Spleen (tissue), 13 donors: ENCODE measurements at places on chromosomes 16 and 17.
A peak's percentile ranks its signal among the peaks of the same experiment; 100 is the strongest.

DNA sequence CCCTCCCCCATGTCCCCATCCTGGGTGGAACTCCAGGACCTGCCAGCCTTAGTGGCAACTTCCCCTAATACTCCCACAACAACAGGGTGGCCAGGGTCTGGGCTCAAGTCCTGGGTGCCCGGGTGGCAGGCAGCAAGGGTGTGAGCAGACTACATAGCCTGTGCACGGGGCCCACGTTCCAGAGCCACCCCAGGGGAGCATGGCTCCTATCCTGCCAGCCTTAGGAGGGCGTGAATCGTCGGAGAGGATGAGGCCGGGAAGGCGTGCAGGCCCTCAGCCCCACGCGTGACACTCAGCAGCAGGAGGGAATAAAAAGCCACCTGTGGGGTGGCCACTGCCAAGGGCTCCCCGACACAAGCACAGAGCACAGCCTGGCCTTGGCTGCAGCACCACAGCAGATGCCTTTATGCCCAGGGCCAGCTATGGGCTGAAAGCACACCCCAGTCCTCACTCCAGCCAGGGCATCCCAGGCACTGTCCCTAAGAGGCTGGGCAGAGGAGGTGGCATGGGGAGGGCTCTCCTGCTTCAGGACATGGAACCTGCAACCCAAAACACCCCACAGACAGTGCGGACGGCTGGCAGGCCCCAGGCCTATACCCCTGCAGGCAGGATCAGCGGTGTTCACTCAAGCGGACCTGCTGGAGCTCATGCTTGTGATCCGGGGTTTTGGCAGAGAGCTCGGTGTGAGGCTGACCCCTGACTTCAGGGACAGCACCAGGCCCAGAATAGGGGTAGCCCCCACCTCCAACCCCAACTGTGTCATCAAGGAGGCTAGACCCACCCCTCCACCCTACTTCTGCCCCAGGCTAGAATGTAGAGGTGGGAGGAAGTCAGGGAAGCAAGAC is 2.7 kb downstream of the BCAR1 start:
- DNase-seq: no peak

DNA sequence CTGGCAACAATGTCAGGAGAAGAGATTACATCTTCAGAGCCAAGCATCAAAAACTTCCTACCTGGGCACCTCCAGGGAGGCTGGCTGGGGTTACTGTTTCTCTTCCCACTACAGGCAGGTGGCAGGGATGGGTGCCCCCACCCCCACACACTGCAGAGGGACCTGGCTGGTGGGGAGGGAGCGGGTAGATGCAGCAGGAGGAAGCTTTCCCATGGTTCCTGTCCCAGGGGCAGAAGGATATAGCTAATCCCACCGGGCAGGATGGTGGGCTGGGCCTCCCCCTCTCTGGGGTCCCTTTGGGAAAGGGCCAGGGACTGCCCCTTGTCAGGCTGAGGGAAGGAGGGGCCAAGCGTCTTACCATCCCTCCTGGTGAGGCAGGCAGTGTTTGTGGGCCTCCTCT is 16.7 kb upstream of the MTMR4 start:
- no peak for DNase-seq

DNA sequence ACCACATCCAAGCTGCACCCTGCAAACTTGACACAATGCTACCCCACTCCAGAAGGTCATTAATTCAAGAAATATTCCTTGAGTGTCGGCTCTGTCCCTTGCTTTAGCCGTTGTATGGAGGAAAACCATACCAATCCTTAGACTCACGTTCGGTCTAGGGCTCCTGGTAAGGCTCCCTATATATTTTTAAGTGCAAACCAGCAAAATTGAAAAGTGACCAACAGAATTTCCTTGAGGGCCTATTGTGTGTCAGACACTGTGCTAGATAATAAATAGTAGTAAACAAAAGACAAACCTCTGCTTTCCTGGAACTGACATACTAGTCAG is 390 bp upstream of the BBS2 start:
- DNase-seq: no peak

DNA sequence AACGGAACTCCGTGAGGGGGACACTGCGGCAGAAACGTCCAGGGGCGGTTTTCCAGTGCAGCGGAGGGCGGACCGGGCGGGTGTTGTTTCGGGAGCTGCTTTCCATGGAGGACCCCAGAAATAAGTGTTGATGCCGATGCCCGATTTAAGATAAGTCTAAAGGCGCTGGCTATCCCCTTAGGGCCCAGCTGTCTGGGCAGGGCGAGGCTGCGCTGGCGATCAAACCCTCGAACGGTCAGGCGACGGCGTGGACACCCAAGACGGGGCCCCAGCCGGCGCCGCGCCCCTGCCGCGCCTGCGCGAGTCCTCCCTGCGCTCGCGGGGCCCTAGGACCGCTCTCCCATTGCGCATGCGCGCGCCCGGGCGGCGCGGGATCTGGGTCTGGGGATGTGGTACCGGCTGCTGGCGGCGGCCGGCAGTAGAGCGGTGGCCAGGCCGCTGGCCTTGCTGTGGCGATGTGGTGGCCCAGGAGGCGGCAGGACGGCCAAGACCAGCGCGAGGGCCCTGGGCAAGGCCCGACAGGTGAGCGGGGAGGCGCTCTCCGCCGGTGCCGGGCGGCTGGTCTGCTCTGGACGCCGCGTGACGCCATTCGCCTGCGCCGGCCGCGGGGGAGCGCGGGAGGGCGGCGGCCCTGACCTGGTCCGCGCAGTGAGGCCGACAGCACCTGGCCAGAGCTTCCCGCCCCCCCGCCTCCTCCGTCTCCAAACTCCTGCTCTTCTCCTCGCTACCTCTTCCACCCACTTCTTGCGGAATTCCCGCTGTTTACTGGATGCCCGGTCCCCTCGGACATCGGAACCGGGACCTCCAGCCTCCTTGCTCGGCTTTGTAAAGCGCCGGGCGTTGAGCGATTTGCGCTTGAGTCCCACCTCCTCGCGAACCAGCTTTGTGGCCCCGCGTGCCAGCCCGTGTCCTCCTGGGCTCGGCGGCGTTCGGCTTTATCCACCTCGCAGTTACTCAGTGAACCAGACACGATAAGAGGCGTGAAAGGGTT is 24.0 kb downstream of the DEF8 start:
- peak; percentile 99 for DNase-seq

- no peak for DNase-seq
These were observed 10.6 kb upstream of the IL17C start for GRCh38 chr16:88627531-88628411.

DNA sequence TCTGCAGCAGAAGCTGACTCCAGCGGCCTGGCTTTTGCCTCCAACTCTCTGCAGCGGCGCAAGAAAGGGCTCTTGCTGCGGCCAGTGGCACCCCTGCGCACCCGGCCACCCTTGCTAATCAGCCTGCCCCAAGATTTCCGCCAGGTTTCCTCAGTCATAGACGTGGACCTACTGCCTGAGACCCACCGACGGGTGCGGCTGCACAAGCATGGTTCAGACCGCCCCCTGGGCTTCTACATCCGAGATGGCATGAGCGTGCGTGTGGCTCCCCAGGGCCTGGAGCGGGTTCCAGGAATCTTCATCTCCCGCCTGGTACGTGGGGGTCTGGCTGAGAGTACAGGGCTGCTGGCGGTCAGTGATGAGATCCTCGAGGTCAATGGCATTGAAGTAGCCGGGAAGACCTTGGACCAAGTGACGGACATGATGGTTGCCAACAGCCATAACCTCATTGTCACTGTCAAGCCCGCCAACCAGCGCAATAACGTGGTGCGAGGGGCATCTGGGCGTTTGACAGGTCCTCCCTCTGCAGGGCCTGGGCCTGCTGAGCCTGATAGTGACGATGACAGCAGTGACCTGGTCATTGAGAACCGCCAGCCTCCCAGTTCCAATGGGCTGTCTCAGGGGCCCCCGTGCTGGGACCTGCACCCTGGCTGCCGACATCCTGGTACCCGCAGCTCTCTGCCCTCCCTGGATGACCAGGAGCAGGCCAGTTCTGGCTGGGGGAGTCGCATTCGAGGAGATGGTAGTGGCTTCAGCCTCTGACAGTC is 1.3 kb downstream of the PARD6A start:
- DNase-seq: peak; percentile 84

DNA sequence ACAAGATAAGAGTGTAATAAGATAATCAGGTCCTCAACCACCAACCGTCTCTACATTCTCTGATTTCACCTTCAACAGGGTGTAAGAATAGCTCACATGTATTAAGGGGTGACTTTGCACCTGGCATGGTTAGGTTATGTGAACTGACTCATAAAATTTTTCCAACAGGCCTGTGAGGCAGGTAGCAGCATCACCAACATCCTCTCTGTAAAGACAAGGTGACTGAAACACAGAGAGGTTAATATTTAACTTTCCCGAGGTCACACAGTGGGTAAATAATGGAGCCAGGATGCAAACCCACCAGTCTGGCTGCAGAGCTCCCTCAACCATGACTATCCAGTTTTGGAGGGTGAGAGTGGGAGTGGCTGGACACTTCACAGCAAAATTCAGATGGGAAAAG is 317.2 kb downstream of the C16orf95 start:
- no peak for DNase-seq

DNA sequence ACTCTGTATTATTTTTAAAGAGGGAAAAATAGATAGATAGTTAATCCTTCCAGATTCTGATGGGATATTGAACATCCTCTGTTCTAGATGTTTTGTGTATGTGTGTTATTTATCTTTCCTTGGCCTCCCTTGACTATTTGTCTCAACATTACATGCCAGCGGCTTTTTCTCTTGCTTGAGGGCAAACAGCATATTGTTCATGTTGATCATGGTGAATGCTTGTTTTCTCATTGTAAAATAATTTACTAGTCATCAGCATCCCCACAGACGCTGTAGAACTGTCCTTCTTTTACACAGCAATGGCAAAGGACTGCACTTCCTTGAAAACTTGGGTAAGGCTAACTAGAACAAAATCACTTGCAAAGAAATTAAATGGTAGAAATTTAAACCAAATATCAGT is 1376.4 kb upstream of the GOT2 start:
- no peak for DNase-seq

- no peak for DNase-seq
These were observed 51.8 kb downstream of the LYRM1 start for GRCh38 chr16:20952139-20952920.

- DNase-seq: peak; percentile 94
These were observed at the start of gene TMC8 for GRCh38 chr17:78130437-78131101. TMC8 (plus strand) TSS chr17:78130771; CDS start chr17:78131589, 818 bp downstream.

DNA sequence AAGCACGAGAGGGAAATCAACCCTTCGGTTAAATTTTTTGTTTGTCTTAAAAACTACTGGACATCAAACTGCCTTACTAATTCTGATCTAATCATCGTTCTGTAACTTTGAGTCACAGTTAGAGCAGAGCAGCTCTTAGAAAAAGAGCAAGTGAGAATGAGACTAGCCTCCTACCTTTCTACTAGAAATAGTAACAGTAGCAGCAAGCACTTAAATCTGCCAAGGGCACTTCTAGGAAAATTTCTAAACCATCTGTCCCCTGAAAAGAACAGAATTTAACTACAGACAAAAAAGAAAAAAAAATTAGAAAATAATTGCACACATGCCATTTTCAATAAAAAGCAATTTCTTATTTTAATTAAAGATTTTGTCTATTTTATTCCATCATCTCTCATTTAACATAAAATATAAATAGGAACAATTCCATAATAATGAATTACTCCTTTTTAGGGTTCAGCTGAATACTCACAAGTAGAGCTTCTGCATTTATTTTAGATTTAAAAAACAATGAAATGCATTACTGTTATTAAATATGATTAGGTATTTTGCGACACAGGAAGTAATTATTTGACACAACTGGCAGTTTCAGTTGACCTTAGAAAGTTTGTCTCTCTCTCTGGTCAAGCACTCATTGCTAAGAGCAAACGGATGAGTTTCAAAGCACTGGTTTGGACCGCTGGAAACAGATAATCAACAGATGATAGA is 250.8 kb upstream of the SOX9 start:
- no peak for DNase-seq

GRCh38 chr17:45577571-45578279 is 87.2 kb upstream of the PLEKHM1 start:
- DNase-seq: no peak

GRCh38 chr16:85010446-85010930 is 847 bp downstream of the ZDHHC7 start:
- no peak for DNase-seq

- no peak for DNase-seq
These were observed 1.7 kb upstream of the DBNDD1 start for GRCh38 chr16:90020838-90021382.

GRCh38 chr17:792277-792676 is 10.1 kb downstream of the MRM3 start:
- peak; percentile 17 for DNase-seq

DNA sequence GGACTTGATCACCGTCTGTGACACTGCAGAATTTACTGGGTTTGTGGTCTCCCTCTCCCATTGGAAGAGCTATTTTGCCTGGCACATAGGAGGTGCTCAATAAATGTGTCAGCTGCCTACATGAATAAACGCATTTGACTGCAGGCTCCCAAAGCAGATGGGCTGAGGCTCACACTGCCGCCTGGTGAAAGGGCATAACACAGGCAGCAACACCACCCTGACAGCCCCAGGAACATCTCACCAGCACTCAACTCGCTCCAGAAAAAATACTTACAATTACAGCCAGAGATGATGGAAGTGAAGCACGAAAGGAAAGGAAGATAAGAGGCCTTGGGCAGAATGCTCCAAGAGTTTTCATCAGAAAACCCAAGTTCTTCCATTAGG is 73.9 kb downstream of the RPH3AL start:
- DNase-seq: no peak

DNA sequence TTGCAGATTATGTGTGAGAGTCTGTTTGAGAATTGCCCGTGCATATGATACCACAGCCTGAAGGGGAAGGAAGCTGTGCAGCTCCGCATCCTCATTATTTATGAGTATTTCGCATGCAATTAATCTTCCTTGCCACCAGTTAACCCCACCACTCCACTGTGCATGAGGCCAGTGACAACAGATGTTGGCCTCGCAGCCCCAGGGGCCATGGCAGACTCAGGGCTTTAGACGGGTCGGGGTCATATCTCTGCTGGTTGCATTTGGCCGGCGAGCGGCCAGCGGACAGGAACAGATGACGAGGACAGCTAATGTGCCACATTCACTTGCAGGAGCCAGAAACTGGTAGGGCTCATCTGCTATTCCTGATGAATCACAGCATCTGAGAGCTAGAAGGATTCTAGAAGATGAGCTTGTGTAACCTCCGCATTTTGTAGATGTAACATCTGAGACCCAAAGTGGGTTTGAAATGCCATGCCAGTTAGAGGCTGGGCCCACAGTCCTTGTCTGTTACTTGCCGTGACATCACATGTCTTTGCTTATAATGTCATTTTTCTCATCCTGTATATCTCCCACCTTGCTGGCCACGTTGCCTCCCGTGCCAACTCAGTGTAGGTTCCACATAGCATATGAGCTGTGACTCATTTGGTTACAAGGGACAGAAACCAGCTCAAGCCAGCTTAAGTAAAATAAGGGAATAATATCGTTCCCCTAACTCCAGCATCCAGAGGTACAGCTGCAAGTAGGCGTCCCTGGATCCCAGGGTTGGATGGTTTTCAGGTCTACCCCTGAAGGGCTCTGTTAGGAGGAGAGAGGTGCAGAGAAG is 137.2 kb downstream of the SNX29 start:
- DNase-seq: peak; percentile 56

GRCh38 chr16:63488955-63489354 is 1452.7 kb upstream of the CDH8 start:
- no peak for DNase-seq

DNA sequence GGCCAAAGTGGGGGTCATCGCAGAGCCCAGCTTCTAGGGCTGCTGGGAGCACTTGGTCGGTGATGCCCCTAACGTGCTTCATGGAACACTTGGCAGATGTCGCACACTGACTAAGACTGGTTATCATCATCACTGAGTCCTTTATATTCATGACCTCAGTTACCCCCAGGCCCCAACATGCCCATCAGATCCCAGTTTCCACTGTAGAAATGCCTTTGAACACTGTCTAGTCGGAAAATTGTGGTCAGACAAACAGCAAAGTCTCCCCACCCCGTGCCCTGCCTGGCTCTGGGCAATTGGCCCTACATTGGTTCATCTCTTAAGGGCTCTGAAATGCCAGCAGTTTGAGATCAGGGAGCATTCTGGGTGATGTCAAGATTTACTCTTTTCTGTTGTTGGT is 51.3 kb downstream of the NKD1 start:
- DNase-seq: no peak
